Kidney glomerular epithelial cell (primary cell): ENCODE measurements at places on chromosomes 13 and 19.

GRCh38 chr19:50192463-50193211, 10.8 kb upstream of the MYH14 start:
- no peak for DNase-seq

DNA sequence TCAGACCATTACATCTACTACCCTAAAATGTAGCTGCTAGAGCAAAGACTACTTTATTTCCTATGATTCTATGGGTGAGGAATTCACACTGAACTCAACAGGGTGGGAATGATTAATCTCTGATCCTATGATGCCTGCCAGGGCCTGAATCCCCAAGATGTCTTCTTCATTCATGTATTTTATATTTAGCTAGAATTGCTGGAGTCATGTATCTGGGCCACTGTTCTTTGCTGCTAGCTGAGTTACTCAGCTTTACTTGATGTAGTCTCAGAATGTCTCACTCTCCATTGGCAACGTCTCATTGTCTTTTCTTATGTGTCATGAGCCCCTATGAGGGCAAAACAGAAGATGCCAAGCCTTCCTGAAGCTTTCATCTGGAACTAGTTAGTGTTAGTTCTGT, 21.1 kb downstream of the ZNF582 start:
- no peak for DNase-seq

- no peak for DNase-seq
These were observed 687 bp downstream of the PLEKHA4 start for GRCh38 chr19:48867746-48868113.

- DNase-seq, result no peak
These were observed 46.7 kb downstream of the ZNF729 start for GRCh38 chr19:22332924-22333323.

DNA sequence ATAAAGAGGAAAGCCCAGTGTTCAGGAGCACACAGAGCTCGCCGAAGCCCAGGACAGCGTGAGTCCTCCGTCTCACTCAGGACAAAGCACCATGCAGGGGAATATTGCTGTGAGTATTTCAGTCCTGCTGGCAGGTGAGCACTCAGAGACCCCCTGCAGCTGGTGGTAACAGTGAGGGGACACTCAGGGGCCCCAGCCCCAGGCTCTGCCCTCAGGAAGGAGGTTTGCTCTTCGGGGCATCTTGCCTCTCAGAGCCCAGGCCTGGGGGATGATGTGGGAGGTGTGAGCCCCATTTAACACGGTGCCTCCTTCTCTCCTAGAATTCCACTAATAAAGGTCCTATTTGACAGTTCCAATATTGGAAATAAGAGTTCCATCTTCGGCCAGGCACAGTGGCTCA, 14.8 kb downstream of the LILRA1 start:
- no peak for DNase-seq
